ENCODE measurements at places on chromosomes 11 and 22. TPM values are rescaled to one million over a fixed set of nuclear protein-coding genes. Genes with fewer than 3 reads are reported as not detected.

- DNase-seq, result no peak
Measured at GRCh38 chr11:15704064-15704463, 589.3 kb downstream of the INSC start.

- peak; percentile 17 for DNase-seq
Measured at GRCh38 chr11:103035791-103036434, 56.0 kb downstream of the DCUN1D5 start.

DNA sequence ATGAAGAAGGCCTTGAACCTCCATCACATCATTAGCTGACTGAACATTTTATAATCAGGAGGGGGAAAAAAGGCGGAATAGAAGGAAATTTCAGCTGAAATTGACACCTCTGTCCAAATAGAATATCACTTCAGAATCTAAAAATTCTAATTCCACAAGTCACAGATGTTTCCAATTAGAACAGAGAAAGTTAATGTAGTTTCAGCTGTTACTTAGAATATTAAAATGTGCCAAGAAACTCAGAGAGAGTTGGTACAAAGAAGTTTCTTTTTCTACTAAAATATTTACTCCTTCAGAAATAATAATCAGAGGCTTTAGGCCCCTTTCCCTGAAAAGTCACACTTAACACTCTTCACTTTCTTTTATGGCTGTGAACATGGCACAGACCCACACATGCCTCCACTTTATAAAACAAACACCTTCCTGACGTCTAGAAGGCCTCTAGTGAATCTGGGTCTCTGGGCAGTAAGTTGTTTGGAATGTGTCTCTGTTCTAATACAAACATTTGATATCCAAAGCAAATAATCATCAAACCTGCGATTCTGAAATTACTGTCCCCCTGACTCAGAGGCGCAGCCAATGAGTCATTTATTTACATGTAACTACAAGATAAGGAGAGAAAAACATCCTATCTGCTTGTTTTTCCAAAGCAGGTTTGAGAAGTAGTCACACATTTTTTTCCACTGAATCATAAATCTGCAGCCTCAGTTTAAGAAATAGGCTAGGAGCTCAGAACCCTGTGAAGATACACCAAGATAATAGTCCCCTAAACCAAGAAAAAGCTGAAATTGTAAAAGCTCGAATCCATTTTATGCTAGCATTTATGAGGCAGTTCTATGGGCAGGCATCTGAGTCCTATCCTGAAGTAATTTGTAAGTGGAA, 148.4 kb downstream of the ME3 start:
- DNase-seq, result no peak

The OR52E4 gene
- polyA plus RNA-seq, result 0.06 TPM

The TP53I11 gene
- polyA plus RNA-seq, result 63.1 TPM

GRCh38 chr11:44727373-44728287, 868 bp downstream of the TSPAN18 start:
- no peak for DNase-seq

DNA sequence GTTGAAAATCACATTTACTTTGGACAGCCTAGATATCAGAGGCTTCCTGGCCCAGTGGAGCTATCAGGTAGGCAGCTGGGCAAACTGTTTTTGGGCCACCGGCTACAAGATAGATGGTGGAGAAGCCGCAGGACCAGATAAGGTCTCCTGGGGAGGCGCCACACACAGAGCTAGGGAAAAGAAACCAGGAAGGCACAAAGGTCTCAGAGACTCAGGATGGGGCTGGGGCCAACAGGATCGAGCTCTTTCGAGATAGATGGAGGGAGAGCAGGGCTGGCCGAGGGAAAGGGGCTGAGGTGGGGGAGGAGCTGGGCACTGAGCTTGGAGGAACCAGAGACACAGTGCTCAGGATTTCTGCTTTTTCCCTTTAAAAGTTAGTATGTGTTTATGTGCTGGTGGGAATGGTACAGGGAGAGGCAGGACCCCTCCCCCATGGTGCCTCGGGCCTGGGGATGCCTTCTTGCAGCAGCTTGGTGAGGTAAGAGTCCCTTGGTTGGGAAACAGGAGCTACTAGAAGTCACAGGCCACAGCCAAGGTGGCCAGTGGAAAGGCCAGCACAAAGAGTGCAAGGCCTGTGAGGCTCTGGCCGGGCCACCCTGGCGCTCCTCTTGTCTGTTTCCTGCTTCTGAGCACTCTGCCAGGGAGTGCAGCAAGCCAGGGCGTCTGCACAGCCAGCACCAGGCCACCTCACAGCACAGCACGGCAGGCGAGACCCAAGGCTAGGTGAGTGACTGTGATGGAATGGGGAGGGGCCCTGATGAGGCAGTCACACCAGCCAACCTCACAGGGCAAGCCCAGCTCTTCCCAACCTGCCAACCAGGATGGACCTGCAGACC, 11.5 kb upstream of the NAP1L4 start:
- DNase-seq, result no peak

GRCh38 chr11:116424615-116425261, 348.0 kb downstream of the BUD13 start:
- DNase-seq, result no peak

- DNase-seq, result no peak
Measured at GRCh38 chr11:81337756-81338155, 1395.9 kb downstream of the FAM181B start.

- no peak for DNase-seq
Measured at GRCh38 chr22:29784451-29785361, 17.5 kb downstream of the UQCR10 start.

DNA sequence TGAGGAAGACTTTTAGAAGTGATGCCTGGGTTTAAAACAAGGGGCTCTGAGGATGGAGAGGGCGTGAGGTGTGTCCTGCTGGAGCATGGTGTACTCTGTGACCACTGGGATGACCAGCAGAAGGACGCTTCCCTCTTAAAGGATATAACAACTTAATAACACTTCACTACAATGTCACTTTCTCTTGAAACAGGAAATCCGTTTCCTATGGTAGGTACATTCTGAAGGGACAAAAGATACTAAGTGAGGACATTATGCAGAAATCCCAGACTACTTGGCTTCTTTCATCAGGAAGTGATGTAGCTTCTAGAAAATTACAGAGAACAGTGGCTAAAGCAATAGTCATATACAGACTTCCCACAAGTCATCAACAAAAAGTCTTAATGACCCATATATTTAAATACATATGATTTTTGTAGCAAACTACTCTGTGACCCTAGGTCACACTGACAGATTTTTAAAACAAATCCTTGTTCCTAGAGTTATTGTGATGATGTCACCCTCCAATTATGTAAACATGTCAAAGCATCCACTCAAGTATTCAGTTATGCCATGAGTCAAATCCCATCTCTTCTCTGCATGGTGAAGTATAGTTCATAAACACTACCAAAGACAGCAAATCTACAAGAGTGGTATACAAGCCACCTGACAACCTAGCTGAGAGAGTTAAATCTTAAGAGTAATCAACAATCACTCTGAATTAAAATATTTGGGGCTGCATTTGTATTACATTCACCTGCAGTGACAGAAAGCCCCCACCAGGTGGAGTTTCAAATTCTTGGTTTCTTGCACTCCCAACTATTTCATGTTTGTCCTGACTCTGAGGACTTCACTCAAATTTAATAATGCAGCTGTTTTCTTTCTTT, 32.8 kb downstream of the PITPNB start:
- DNase-seq, result no peak

The PTPRCAP gene
- polyA plus RNA-seq, result 2.4 TPM

The APOBEC3B gene
- polyA plus RNA-seq, result 5.9 TPM

The CCDC15 gene
- 3.6 TPM for polyA plus RNA-seq

DNA sequence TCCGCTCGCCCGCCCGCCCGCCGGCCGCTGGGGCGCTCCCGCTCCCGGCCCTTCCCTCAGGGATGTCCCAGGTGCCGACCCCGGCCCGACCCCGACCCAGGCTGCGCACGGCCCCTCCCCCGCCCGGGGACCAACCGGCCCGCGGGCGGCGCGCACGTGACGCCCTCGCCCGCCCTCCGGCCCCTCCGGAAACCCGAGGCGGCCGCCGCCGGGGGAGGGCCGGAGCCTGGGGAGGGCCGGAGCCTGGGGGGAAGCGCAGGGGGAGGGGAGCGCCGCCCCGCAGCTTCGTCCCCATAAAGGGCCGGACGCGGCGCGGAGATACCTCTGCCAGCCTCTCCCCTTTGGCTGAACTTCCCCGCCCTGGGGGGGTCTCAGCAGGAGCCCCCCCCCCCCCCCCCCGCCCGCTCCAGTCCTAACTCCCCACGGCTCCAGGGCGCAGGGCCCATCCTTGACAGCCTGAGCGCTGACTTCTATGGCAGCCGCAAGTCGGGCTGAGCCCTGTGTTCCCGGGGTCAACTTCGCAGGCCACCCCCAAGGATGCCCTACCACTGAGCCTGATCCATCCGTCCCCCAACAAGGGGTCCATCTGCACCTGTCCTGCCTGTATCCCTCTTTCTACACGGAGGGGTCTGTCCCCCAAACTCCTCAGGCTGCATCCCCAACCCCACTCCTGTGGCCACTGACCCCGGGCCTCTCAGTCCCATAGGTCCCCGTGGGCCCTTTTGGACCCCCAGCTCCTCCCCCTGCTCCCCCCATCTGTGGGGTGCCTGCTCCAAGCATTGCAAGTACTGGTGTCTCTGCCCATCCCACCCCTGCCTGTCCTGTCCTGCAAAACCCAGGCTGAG, at the start of gene MAPK12:
Gene MAPK12 (minus strand): TSS at position 69 of the 845 bp plus-strand sequence. CDS start 174 bp downstream, outside the sequence.
- DNase-seq, result no peak

DNA sequence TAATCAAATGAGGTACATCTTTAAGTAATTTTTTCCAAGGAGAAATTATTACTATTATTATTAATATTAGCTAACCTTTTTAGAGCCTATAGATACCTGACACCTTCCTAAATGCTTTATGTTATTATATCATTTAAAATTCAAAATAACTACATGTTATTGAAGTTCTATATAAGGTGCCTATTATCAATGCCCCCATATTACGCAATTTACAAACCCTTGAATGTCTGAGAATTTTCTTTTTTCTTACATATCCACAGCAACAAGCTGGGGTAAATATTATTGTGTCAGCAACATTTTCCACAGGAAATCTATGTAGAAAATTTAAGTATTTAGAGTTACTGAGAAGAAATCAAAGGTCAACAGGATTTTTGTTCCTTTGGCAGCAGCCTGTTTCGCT, 327.3 kb downstream of the NXPE2 start:
- no peak for DNase-seq

GRCh38 chr11:73173755-73174494, 31.8 kb upstream of the FCHSD2 start:
- DNase-seq, result no peak

The NTM gene
- 40.5 TPM for polyA plus RNA-seq

The SLC22A6 gene
- polyA plus RNA-seq, result 27.0 TPM

- no peak for DNase-seq
Measured at GRCh38 chr22:22408731-22409696, 99.5 kb downstream of the ZNF280B start.

GRCh38 chr11:57641011-57641807, 8.5 kb downstream of the YPEL4 start:
- no peak for DNase-seq

The TYR gene
- 0.25 TPM for polyA plus RNA-seq

- DNase-seq, result no peak
Measured at GRCh38 chr11:118918128-118918685, 7.5 kb downstream of the BCL9L start.

DNA sequence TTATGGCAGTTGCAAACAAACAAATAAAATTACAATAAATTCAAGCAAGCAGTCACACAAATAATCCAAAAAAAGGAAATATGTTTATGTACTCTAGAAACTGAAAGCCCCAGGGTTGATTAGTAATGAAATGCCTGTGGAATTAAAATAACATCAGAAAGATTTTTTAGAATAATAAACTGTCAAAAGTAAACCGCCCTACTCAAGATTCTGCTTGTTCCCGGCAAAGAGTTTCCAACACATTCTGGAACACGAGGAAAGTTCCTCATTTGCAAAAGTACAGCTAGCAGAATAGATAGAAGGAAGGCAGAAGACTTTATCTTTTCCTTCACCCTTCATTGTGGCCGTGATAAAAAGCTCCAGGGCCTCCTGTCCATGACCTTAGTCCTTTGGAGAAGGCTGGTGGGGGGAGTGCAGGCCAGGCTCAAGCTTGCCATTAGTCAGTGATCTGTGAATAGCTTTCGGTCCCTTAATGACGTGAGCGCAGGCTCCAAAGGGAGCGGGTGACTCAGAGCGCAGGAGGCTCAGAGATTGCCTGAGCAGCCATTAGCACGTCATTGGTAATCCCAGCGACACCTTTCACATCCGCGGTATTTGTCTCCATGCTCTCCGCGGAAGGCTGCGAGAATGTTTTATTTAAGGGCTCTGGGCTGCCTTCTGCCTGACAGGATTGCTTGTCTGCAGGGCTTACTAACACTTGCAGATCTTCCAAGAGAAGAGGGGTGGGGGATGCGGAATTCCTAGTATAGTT, 458.3 kb downstream of the METTL15 start:
- DNase-seq, result peak; percentile 38

GRCh38 chr22:38397189-38398085, 57.6 kb downstream of the KCNJ4 start:
- no peak for DNase-seq

- no peak for DNase-seq
Measured at GRCh38 chr22:16965083-16965482, 42.9 kb downstream of the GAB4 start.

DNA sequence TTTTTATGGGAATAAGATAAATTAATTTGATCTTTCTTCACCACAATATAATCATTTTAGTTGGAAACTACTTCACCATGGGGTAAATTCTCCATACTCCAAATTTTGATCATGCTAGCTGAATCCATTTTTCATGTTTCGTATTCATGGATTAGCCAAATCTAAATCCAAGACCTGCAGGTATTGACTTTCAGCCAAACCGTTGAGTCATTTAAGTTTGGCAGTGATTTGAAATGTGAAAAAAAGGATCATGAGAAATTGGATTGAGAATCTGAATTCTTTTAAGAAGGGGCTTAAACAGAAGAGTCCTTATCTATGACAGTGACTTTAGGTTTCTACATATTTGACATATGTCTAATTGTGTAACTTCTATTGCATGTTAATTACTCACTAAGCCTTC, 5.3 kb downstream of the GAS2 start:
- no peak for DNase-seq

GRCh38 chr22:38981005-38981991, 849 bp upstream of the APOBEC3B start:
- peak; percentile 46 for DNase-seq

GRCh38 chr11:74171997-74172396, 908 bp downstream of the PPME1 start:
- DNase-seq, result no peak

The THY1 gene
- 70.0 TPM for polyA plus RNA-seq

The TIMP3 gene
- polyA plus RNA-seq, result 146 TPM

The ENTHD1 gene
- not detected for polyA plus RNA-seq

DNA sequence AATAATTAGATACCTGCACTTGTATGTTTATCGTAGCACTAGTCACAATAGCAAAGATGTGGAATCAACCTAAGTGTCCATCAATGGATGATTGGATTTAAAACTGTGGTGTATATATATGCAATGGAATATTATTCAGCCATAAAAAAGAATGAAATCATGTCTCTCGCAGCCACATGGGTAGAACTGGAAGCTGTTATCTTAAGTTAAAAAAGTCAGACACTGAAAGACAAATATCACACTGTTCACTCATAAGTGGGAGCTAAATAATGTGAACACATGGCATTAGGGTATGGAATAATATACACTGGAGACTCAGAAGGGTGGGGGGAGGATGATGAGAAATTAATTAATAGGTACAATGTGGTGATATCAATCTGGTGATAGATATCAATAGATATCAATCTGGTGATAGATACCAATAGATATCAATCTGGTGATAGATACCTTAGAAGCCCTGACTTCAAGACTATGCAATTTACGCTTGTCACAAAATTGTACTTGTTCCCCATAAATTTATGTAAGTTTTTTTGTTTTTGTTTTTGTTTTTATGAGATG, 2.0 kb downstream of the LMO2 start:
- DNase-seq, result no peak
